ENCODE measurements at places on chromosomes 4 and X.

- DNase-seq = no peak
Measured at GRCh38 chr4:83153417-83153816, 38.9 kb upstream of the PLAC8 start.

DNA sequence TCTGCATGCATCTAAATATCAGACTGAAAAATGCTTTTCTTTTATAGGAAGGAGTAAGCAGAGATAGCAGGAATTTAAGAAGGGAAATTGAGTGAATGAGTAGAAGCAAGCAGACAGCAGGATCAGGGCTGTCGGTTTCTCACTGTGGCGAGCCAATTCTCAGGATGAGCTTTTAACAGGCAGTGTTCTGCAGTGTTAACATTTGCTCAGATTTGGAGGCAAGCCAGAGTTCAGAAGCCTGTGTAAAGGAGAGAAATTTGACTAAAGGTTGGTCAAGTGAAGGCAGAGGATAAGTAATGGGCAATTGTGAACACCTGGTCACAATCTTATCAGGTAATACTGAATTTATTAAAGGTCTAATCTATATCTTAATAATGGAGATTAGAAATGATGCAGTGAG, 133.3 kb upstream of the MAGEB16 start:
- DNase-seq = peak; percentile 0

DNA sequence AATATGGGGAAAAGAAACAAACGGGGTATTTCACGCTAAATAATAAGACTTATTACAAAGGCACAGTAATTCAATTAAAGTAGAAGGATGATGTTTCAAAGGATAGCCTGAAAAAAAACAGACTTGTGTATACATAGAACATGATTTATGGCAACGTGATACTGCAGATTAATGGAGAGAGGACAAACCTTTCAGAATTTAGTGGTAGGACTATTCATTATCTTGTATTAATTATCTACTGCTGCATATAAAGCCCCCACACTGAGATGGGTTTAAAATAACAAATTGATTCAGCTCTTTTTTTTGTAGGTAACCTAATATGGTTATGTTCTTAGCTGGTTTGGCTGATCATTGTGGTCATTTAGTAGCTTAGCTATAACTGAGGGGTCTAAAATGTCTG, 1269.0 kb downstream of the FSTL5 start:
- no peak for DNase-seq

DNA sequence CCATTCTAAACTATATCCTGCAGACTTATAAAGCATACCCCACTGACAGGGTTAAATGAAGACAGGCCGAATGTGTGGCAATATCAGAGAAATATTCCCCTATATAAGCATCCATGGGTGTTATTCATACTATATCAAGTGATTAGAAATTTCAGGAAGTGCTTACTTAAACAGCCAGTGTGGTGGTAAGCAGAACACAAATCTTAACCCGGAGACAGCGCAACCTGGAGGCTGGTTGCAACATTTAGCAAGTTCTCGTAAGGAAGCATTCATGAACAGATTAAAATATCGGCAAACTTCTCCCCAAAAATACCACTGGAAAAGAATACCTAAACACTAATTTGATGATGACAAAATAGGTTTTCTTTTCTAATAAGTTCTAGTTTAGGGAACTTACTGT, 261.2 kb downstream of the CBLL2 start:
- DNase-seq = no peak

- no peak for DNase-seq
Measured at GRCh38 chr4:66430856-66431255, 760.6 kb upstream of the EPHA5 start.

DNA sequence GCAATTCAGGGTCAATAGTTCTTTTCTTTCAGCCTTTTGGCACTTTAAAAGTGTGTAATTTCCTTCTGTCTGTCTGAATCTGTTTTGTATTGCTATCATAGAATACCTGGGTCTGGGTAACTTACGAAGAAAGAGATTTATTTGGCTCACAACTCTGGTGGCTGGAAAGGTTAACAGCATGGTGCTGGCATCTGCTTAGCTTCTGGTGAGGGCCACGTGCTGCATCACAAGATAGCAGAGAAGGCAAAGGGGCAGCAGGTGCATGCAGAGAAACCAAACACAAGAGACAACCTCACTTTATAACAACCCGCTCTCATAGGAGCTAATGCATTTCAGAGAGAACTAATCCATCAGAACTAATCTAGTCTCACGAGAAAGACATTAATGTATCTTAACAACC, 18.8 kb downstream of the RGN start:
- DNase-seq = peak; percentile 14

DNA sequence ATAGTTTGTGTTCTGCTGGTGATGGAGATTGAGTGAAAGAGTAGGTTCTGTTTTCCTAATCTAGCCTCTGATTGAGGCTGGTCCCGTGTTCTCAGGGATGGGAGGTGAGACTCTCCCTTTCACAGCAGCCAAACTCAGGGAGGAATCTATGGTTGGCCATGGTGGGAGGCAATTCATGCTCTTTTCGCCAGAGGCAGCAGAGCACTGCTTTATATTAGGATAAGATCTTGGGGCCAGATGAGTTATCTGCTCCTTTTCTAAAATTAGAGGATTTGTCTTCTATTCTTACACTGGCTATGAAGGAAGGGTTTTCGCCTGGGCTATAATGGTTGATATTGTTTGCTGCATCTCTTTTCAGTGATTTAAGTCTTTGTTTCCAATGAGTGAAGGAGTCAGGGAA, 63.9 kb upstream of the NLGN4X start:
- DNase-seq = no peak

Measured in G401 (cell line).